T-helper 17 cell (primary cell): ENCODE measurements at places on chromosomes 1 and 21.

DNA sequence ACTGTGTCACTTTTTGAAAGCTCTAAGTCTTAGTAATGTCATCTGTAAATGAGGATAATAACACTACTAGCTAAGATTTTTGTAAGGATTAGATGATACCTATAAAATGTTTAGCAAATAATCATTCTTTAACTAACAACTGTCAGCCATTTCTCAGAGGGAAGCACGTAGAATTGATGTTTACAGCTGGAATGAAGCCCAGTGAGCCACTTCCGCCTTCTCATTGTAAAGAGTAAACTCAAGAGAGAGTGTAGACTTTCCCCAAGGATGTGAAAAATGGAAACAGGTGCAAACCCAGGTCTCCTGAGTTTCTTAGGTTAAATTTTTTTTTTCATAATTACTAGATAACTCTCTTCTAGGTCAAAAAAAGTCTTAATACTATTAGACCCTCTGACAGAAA is 4.9 kb downstream of the GREM2 start:
- no peak for DNase-seq
- peaks cover 25% of the 10 kb centered on the region for H3K4me1 ChIP-seq
- H3K4me3 ChIP-seq: no peak overlapping the region
- H3K27ac ChIP-seq: no peak overlapping the region

GRCh38 chr1:109658533-109659042 is 2.7 kb downstream of the GSTM4 start:
- no peaks in the 10 kb centered on the region for H3K36me3 ChIP-seq
- H3K4me3 ChIP-seq: no peak overlapping the region
- no peaks in the 10 kb centered on the region for H3K27me3 ChIP-seq
- no peak for DNase-seq
- H3K4me1 ChIP-seq: peaks cover 22% of the 10 kb centered on the region

DNA sequence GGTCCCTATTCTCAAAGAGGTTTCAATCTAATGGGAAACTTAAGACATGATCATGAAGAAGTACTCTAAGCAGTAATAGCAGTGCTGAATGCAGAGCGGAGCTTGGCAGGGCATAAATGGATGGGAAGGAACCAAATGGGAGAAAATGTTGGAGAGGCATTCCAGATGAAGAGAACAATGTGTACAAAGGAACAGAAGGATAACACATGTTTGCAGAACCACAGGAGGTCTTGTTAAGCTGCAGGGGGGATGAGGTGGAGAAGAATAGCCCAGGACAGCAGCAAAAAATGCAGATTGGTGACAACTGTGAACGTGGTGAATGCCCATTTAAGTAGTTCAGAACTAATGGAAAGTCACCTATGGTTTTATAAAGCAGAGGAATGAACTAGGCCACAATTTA is 99.1 kb downstream of the ASTN1 start:
- H3K4me3 ChIP-seq: no peak overlapping the region
- H3K27ac ChIP-seq: no peak overlapping the region
- H3K36me3 ChIP-seq: no peaks in the 10 kb centered on the region
- H3K4me1 ChIP-seq: no peaks in the 10 kb centered on the region

GRCh38 chr1:33219886-33220661 is 36.2 kb upstream of the ZNF362 start:
- H3K36me3 ChIP-seq: peaks cover 2% of the 10 kb centered on the region
- DNase-seq: no peak
- peaks cover 12% of the 10 kb centered on the region for H3K27me3 ChIP-seq
- no peak overlapping the region for H3K27ac ChIP-seq
- no peak overlapping the region for H3K4me3 ChIP-seq
- peaks cover 6% of the 10 kb centered on the region for H3K4me1 ChIP-seq

- no peak overlapping the region for H3K4me3 ChIP-seq
- peak overlapping the region; percentile 3 for H3K27ac ChIP-seq
- peaks cover 29% of the 10 kb centered on the region for H3K27me3 ChIP-seq
- H3K4me1 ChIP-seq: peaks cover 6% of the 10 kb centered on the region
- H3K36me3 ChIP-seq: no peaks in the 10 kb centered on the region
- DNase-seq: no peak
These were observed 30.0 kb upstream of the ETS2 start for GRCh38 chr21:38775733-38776132.

DNA sequence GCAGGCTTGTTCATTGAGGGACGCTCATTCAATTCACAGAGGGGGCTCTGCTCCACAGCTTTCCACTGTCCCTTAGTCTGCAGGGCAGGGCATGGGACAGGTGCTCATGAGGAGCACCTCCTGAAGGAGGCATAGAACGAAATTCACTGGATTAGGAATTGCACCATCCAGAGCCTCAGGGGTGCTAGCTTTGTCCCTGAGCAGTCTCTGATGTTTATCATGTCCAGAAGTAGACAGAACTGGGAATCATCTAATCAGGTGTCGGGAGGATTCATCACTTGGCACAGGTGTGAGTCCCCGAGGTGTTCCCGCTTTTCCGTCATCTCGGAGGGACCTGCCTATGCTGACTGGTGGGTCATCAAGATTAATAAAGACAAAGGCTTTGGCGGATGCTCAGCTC is 321.4 kb downstream of the AJAP1 start:
- no peak for DNase-seq
- H3K4me3 ChIP-seq: no peak overlapping the region
- H3K4me1 ChIP-seq: no peaks in the 10 kb centered on the region
- no peaks in the 10 kb centered on the region for H3K36me3 ChIP-seq
